ENCODE measurements at places on chromosomes 3 and 15. TPM values are rescaled to one million over a fixed set of nuclear protein-coding genes. Genes with fewer than 3 reads are reported as not detected.

DNA sequence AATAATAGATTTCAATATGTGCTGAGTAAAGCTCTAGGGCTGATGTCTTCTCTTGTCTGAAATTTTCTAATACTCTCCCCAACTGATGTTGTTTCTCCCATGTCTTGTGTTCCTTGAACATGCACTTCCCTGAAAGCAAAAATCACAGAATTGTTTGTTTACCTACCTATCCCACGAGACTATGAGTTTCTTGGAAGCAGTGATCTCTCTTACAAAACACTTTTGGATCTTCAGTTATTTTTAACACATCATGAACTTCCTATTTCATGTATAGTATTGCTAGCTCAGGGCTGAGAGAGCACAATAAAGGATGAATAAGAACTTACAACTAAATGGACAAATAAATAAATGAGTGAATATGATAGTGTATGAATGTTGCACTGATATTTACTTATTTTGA lies 365.0 kb downstream of the ROBO2 start:
- no peak for DNase-seq

GRCh38 chr3:59284926-59285325 lies 235.1 kb upstream of the CFAP20DC start:
- no peak for DNase-seq

DNA sequence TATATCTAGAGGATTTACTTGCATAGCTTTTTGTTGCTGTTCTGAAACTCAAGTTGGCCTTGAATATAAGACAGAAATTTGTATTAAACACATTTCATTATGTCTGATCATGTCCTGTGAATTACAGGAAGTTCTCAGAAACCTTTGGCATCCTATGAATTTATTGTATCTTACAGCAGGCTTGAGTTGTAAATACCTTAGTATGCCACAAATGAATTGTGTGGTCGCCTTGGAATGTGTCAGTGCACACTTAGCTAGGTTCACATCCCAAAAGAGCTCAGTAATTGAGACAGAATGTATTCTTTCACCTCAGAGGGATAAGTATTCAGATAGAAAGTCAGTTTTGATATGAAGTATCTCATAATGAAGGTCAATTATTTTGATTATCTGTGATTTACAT lies 83.4 kb downstream of the NEK11 start:
- no peak for DNase-seq

- DNase-seq: no peak
Observed at GRCh38 chr3:7658294-7658693, 797.4 kb downstream of the GRM7 start.

DNA sequence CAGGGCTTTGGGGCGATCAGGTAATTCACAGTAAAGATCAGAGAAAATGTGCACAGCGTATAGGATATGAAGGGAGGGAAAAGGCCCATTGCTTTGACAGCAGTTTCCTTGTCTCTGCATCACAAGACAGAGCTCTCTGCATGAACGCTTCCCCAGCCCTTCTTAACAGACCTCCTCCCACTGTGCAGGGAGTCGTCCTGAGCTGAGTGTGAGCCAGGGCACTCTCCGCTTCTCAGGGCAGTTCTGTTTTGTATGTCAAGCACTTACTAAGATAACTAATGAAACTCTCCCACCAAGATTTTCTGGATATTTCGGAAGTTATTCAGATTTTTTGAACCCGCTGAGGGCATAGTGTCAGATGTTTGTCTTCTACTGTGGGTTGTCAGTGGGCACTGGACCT lies 105.8 kb upstream of the C15orf61 start:
- no peak for DNase-seq

- DNase-seq: no peak
Observed at GRCh38 chr15:34019369-34019990, 19.5 kb downstream of the AVEN start.

GRCh38 chr3:129481766-129482332 lies 41.8 kb downstream of the IFT122 start:
- DNase-seq: peak; percentile 73

DNA sequence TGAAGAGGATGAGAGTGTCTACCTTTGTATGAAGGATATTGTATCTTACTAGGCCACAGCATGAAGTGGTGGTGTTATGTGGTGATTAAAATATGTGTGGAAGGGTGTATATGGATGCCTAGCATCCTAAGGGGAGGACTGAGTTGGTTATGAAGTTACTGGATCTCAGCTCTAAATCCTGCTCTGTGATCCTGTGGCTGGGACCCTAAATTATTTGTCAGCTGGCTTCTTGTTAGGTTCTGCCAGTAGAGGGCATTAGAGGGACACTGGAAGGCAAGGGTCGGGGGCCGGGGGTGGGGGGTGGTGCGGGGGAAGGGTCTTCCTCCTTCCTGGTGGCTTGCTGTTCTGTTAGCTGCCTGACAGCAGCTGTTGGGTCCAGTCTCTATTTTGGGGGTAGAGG lies 34.9 kb downstream of the MORF4L1 start:
- no peak for DNase-seq

DNA sequence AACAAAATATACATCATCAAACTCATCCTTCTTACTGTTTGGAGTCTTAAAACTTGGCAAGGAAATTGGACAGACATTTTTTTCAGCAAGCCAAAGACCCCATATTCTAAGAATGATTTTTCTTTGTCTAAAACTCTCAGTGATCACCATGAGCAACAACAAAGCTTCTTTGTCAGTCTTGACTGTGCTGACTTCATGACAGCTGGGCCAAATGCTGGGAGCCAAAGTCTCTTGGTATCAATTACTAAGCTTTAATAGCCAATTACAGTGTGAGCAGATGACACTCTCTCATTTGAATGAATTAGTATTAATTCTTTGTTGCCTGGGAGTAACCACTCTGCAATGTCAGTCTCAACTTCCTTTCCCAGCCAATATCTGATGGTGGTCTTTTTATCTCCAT lies 48.1 kb upstream of the GK5 start:
- peak; percentile 15 for DNase-seq

- DNase-seq: no peak
Observed at GRCh38 chr3:146090521-146090920, 70.5 kb downstream of the PLOD2 start.

GRCh38 chr3:141051443-141052200 lies 475 bp downstream of the SPSB4 start:
- peak; percentile 68 for DNase-seq

DNA sequence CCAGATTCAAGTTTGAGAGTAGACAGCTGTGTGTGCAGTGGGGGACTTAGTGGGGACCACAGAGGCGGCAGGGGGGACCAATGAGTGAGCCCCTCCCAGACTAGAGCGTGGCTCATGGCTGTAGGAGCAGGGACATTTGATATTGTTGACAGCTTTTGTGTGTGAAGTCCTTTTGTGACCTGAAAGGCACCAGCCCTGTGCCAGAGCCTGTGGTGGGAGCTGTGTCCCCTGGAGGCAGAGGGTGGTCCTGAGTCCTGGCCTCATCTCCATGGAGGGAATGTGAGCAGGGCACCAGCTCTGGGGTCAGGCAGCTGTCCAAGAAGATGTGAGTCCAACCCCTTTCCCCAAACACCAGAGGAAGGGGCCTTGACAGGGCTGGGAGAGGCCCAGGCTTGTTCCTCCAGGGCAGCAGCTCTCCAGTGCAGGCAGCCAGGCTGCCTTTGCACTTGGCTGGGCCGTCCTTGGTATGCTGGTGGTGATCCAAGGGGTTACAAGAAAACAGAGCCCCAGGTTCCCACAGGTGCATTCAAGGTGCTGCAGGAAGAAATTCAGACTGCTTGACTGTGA lies 10.1 kb upstream of the C3orf22 start:
- DNase-seq: no peak

DNA sequence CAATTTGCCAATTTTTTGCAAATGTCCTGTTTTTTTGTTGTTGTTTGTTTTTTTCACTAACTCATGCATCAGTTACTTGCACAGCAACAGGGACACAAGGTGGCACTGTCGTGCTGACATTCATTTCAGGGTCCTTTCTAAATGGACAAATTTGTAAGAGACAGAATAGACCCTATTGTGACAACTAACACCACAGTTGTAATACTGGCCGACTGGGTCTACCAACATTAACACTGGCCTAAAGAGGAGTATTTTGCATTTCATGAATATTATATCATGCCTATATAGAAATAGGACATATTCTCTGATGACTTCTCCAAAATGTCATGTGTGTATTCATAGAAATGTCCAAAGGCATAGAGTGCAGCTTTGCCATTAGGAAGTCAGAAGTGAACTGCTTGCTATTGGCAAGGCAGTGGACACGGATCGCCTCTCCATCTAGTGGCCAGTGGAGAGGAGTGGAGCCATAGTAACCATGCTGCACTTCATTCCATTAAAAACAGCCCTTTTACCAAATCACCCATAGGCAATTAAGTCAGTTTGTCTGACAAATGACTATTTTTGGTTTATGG lies 54.8 kb downstream of the ZBTB20 start:
- DNase-seq: peak; percentile 48

Gene TNFSF10
- 7.5 TPM for polyA plus RNA-seq

Gene GXYLT2
- polyA plus RNA-seq: 27.9 TPM
